ENCODE measurements at places on chromosomes 11 and 22.
A peak's percentile ranks its signal among the peaks of the same experiment; 100 is the strongest.

- DNase-seq, result no peak
Observed at GRCh38 chr11:87110443-87111131, 72.9 kb downstream of the TMEM135 start.

- DNase-seq, result no peak
Observed at GRCh38 chr11:57335023-57335342, 709 bp downstream of the SSRP1 start.

- peak; percentile 96 for DNase-seq
Observed at GRCh38 chr11:44235765-44236201, 74.2 kb downstream of the ALX4 start.

DNA sequence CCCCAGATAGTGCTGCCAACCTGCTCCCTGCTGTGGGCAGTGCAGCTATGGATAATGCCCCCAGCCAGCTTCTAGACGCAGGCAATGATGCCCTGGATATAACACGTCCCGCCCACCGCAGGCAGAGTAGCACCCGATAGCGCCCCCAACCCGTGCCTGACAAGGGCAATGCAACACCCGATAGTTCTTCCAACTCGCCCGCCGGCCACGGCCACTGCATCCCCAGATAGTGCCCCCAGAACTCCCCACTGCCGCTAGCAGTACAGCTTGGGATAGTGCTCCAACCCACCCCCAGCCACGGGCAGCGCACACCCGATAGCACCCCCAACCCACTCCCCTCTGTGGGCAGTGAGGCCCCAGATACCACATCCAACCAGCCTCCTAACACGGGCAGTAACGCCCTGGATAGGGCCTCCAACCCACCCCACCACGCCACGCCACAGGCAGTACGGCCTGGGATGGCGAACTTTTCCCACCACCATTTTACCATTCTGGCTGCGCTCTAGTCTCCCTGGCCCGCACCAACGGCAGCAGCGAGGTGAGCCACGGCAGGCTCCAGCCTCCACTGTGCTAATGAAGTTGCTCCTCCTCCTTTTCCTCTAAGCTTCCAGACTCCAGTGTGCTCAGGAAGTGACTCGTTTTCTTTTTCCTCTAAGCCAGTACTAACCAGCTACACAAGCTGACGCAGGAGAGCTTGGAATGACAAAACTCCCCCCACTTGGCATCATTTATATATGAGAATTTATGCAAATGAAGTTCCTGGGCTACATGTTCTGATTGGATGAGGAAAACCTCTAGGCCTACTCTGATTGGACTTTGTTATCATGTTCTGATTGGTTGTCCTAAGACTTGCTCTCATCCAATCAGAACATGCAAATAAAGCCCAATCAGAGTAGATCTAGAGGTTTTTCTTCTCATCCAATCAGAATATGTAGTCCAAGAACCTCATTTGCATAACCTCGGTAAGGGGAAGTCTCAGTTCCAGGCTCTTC, 3.0 kb upstream of the RFPL3 start:
- peak; percentile 11 for DNase-seq

DNA sequence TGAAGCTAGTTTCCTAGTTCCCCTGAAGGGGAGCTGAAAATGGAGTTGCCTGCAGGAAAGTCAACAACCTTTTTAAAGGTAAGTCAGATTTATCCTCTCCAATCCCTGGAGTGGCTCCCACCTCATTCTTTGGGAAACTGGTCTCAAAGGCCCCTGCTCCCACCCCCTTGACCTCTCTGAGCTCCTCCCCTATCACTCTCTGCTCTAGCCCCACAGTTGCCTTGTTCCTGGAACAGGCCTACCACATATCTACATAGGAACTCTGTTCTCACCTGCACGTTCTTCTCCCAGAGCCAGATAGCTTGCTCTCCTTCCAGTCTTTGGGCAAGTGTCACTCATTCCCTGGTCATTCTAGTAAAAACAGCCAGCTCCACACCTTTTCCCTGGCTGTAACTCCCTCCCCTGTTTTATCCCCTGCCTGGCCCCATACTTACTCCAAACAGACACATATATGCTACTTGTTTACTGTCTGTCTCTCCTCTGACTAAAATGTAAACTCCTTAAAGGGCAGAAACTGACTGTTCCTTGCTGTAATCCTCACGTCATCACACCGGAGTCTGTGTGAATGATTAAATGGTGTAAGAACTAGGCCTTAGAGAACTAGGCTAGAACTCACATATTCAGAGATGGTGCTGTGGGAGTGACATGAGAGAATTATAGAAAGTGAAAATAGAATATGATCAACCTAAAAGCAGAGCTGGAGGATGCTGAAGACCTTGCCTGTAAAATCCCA, 53.3 kb downstream of the TCF20 start:
- peak; percentile 7 for DNase-seq

- DNase-seq, result peak; percentile 64
Observed at GRCh38 chr11:118607401-118608359, at the start of gene PHLDB1. PHLDB1 (plus strand) TSS chr11:118607615; CDS start chr11:118613837, 6,222 bp downstream.

GRCh38 chr11:28627690-28628255, 519.6 kb downstream of the METTL15 start:
- no peak for DNase-seq

DNA sequence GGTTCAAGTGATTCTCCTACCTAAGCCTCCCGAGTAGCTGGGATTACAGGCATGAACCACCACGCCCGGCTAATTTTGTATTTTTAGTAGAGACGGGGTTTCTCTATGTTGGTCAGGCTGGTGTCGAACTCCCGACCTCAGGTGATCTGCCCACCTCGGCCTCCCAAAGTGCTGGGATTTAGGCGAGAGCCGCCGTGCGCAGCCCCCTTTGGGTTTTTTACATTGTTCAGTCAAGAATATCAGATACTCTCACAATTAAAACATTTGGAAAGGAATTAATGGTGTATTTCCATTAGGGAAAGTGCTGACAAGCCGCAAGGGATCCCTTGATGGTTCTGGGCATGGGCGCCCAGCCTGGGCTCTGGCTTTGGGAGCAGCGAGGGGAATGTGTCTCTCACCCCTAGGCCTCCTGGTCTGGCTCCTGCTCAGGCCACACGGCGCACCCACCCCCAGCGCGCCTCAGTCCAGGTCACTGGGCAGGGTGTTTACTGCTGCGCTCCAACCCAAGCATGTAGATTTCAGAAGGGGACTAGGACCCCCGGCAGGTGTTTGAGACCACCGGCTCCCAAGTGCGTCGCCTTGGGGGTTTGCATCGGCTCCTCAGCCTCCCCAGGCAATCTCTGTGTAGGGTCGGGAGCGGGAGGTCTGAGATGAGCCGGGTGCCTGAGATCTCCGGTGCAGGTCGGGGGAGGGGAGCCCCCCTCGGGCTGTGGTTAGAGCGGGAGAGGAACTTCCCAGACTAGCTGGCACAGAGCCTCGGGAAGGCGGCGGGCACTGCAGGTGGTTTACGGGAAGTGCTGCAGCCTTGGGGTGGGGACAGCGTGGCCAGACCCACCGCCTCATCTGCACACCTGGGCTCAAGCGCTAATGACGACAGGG, 809 bp upstream of the IRF7 start:
- no peak for DNase-seq

DNA sequence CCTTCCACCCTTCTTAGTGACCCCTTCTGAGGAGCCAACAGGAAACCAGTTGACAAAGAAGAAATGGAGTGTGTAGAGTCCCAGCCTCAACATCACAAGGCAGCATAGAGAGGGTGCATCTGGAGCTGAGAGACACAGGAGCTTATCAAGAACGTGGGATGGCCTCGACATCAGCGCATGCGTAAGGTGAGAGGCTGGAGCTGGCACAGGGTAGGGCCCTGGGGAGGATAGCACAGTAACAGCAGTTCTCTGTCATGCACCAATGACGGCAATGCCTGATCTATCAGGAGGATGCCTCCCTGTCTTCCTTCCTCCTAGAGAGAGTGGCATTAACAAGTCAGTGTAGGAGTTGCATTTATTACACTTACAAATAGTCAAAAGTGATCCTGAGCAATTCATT, 426.1 kb downstream of the NTM start:
- DNase-seq, result no peak

DNA sequence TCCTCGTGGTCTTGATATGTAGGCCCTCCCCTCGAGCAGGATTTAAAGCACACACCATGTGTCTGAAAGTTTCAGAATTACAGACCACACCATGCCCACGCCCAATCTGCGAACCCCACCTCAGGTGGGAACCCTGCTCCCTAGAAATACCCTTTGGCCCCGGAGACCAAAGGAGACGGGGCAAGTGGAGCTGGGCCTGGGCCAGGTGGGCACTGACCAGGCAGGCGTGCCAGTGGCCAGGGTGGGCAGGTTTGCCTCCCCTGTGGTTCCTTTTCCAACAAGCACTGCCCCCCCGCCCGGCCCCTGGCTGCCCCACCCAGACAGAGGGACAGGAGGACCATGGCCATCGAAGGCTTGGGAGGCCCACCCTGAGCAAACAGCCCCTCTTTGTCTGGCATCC, 400.4 kb downstream of the TBC1D22A start:
- no peak for DNase-seq

DNA sequence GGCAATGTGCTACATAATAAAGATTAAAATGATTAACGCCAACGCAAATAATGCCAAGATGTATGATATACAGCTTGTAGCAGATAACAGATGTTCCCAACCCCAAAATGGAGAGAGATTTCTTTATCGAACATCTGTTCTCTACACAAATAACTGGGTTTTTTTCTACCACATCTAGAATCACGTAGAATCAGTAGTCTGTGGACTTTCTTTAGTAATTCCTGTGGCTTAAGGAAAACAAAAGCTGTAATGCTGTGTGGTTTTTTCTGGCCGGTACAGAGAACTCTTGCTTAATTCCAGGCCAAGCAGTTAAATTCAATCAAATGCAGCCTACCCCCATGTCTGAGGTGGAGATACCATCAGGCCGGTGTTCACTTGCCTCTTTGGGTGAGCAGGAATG, 303.4 kb downstream of the FAT3 start:
- DNase-seq, result peak; percentile 48

GRCh38 chr22:36565686-36566085, 36.7 kb upstream of the EIF3D start:
- DNase-seq, result no peak

GRCh38 chr11:128854841-128855240, 12.3 kb downstream of the KCNJ1 start:
- no peak for DNase-seq

DNA sequence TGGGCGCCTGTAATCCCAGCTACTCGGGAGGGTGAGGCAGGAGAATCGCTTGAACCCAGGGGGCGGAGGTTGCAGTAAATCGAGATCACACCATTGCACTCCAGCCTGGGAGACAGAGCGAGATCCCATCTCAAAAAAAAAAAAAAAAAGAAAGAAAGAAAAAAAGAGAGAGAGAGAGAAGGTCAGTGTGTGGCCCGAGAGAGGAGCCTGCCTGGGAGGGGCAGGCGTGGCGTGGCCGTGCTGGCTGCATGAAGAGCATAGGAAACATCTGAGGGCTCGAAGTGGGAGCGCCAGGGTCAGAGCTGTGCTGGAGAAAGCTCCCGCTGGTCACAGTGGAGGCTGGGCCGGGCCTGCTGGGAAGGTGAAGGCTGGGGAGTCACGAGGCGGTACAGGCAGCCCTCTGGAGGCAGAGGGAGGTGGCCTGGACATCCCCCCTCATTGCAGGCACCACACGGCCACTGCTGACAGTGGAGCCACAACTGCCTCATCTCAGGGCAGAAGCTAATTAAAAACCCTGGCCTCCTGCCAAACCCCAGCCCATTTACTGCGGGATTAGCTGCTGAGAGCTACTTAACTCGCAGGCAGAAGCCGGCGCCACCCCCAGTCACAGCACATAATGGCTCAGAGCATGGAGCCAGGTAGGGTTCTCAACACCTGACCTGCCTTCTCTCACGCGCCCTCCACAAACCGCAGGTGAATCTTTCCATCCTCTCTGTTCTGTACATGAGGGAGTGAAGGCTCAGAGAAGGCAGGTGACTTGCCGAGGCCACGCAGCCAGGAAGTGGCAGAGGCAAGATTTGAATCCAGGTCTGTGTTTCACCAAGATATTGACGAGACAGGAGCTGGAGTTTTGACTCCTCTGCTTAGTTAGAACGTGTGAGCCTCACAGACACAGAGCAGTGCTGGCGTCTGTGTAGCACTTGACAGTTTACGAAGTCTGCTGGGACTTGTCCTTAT, 32.6 kb downstream of the NFAM1 start:
- DNase-seq, result no peak

- no peak for DNase-seq
Observed at GRCh38 chr11:27599217-27599616, 92.6 kb upstream of the LIN7C start.

GRCh38 chr11:36409152-36409816, 100.8 kb downstream of the TRAF6 start:
- DNase-seq, result peak; percentile 19

DNA sequence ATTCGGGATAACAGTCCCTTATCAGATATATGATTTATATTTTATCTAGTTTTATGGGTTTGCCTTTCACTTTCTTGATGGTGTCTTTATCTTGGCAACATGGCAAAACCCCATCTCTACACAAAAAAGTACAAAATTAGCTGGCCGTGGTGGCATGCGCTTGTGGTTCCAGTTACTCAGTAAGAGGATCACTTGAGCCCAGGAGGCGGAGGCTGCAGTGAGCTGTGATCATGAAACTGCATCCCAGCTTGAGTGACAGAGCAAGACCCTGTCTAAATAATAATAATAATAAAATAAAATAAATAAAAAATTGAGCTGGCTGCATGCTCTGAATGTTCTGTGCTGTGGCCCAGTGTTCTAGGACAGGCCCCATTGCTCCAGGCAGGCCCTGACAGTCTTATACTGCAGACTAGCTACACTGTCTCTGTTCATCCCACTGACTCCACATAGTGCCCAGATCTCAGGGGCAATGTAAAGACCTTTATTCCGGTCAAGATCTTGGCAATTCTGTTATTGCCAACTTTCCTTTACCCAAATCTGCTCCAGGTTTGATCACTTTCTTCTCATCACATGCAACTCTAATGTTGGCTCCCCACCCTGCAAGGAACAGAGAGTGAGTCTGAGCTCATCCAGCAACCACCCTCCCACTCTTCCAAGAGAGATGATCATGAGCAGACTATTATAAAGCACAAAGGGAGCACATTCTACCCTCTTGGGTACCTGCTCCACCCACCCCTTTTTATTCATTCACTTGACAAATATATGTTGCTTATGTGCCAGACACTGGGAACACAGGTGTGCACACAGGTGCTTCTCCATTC, 8.8 kb downstream of the HSPA8 start:
- DNase-seq, result no peak

DNA sequence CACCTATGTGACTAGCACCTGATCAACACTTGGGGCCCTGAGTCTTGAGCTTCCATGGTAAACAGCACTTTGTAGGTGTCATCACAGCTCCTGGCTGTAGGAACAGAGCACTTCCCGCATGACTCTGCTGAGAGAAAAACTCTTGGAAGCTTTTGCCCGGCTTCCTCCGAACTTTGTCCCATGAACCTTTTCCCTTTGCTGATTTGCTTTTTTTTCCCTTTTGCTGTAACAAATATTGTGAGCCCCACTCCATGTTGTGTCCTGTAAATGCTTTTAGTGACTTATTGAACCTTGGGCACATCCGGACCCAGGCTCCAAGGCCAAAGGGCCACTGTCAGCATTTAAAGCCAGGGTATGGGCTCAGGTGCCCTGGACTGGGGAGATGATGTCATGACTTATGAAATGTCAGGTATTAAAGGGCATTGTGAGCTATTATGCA, 391.1 kb downstream of the TENM4 start:
- DNase-seq, result no peak

- no peak for DNase-seq
Observed at GRCh38 chr22:46646531-46647215, 26.5 kb downstream of the GRAMD4 start.

GRCh38 chr11:125445731-125446130, 50.3 kb downstream of the FEZ1 start:
- no peak for DNase-seq

GRCh38 chr11:58394195-58394594, 12.5 kb downstream of the OR5B3 start:
- DNase-seq, result peak; percentile 34

GRCh38 chr11:87039371-87039770, 1.6 kb downstream of the TMEM135 start:
- no peak for DNase-seq

GRCh38 chr11:17601256-17601671, 54.2 kb downstream of the OTOG start:
- DNase-seq, result no peak
